ENCODE measurements at places on chromosomes 16 and 17. TPM values are rescaled to one million over a fixed set of nuclear protein-coding genes. Genes with fewer than 3 reads are reported as not detected.

Gene ARHGDIG
- total RNA-seq, result not detected

Gene NECAB2
- under 0.01 TPM for total RNA-seq

Gene CLEC18C
- not detected for total RNA-seq

Gene OR3A3
- total RNA-seq, result not detected

Gene AGRP
- not detected for total RNA-seq

Gene KRT27
- not detected for total RNA-seq

Gene SNX20
- total RNA-seq, result not detected

Gene HEATR9
- not detected for total RNA-seq

Gene KLHL10
- total RNA-seq, result 0.12 TPM

All from hair follicle dermal papilla cell (primary cell).